ENCODE measurements at places on chromosomes 5 and 9.

GRCh38 chr5:122967085-122967484 is 69.4 kb downstream of the PPIC start:
- no peak for DNase-seq

DNA sequence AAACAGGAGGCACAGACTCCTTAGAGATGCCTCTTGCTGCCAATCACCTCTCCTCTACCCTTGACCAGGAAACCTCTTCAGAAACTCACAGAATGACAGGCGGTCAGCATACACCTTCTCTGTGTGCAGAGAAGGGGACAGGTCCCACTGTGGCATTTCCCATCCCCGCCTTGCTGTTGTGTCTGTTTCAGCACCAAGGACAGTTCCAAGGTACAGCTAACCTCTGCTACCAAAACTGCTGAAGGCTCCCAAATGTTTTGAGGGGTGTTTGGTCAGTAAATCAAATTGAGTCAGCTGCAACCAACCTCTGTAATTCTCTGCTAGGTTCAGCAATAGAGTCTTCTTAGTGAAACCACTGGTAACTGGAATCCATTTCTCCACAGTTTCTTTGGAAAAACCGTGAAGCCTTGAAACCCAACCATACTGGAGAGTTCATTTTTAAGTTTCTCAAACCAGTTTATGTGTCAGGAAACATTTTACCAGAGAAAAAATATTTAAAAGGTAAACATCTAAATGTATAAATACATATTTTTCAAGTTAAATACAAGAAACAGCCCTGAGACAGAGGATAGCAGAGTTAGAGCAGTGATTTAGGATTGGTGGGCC is 122.0 kb downstream of the DRD1 start:
- DNase-seq, result no peak

DNA sequence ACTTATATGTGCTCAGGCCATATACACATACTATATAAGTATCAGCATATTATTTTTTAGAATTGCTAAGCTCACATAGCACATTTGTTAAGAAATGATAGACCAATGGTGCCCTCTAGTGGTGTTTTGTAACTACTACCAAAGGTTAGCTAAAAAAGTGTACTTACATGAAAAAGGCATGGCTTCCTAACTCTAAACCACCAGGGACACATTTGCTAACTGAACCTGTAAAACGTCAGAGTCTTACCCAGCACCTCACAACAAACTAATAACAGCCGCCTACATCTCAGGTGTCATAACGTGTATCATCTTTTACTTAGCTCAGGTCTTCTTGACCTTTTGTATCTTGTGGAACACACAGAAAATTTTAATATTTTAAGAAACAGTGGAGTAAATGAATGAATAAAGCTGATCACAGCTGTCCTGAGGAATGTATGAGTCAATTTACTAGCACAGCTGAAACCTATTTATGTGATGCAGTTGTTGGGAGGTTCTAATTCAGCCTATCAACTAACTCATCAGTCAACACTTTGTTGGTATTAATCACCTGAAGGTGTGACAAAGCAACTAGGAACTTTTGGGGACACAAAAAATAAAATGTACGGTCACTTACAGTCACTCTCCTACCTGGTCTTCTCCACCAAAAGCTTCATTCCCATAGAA is 72.9 kb downstream of the BAAT start:
- no peak for DNase-seq

DNA sequence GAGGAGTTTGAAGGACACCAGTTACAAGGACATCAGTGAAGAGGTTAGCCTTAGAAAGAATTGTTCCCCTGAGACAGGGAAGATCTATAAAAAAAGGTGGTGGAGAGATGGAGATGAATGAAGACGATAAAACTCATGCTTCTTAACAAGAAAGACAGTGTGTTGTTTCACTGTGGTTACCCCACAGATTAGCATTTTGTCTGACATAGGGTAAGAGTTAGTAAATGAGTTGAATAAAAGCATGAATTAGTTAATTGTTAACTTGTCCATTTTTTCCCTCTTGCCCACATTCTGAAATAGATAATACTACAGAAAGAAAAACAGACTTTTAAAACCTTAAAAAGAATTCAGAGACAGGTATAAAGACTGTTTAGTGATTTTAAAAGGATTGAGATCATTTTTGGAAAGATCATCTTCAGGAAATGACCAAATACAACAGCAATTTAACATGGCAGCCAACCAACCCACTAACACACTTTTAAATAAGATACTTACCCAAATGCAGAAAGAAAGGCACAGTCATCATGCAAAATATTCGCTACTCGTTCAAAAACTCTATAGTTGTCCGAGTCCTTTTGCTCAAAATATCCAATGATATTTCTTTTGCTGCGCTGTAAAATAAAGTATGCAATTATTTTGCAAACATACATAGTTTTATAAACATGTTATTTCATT is 78.5 kb downstream of the ERP44 start:
- DNase-seq, result no peak

DNA sequence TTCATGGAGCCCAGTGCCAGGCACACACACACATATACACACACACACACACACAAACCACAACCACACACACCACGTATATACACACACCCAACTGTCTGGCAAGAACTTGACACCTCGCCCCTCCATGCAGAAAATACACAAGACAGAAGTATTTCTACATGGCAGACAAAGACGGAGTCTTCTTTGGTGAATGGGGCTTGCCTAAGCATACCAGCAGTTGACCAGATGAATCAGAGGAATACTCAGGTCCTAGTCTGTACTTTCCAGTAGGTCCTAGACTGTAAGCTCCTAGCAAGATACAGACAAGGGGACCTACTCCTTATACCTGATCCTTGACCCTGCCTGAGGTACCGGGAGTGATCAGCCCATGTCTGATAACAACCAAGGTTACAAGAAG is 60.1 kb downstream of the SIL1 start:
- DNase-seq, result no peak

DNA sequence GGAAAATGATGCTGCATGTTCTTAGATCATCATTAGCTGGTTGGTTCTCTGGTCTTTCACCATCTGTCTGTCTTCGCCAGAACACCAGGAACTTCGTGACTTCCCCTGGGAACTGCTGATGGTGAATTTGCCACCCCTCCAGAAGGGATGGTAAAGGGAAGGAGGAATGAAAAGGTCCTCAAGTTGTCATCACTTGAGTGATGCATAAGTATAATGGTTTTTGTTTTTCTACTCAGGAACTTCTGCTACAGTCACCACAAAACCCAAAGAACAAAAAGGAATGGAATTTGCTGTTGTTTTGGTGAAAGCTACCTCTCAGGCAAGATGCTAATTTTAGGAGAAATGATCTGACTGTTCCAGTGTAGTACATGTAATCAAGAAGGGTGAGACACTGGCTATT is 328.4 kb downstream of the ARHGEF28 start:
- DNase-seq, result no peak

DNA sequence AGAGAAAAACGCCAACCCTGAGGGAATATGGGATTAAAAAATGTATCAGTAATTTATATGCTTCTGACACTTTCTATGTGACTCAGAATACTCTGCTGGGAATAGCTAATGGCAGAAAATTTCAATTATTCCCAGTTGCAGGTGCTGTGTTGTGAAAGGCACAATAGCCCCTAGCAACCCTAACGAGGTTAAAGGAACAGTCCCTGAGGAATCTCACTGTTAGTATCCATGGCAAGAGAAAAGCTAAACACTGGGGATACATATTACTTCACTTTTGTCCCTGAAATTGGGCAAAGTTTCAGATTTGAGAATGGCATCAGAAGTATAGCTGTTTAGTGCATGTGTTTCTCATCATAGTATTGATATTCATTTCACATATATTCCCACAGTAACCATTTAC is 555.0 kb downstream of the RAB3C start:
- no peak for DNase-seq

DNA sequence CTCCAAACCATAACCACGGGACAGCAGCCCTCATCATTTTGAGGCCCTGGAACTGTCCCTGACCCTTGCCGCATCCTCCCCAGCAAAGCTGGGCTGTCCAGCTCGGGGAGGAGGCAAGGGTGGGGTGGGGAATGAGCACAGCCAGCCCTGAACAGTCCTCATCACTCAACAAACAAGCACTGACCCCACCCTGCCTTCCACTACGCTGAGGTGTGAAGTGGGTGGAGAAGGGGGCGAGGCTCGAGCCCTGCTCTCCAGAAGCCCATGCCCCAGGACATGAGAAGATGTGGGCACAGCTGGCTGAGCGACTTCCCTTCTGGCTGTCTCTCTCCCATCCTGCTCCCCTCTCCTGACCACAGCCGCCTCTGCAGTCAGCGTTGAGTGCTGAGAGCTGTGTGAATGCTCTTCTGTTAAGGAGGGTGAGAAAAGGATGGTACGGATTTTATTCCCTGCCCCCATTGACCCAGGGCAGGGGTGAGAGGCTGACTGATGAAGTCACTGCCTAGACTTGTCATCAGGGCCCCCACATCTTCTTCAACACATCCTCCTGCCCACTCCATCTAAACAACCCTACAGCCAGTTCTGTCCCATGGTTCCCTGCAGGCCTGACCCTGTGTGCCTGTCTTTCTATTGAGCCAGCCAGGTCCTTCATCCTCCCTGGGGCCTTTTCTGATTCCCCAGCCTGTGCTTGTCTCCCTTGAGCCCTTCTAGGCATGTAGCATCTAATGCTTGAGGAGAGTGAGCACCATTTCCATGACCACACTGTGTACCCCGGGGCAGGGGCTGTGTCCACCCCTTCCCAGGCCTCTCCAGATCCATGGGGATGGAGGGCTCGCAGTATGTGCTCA is 276.0 kb downstream of the FSTL4 start:
- no peak for DNase-seq

- no peak for DNase-seq
Observed at GRCh38 chr9:33430942-33431341, 16.5 kb downstream of the AQP3 start.

- DNase-seq, result no peak
Observed at GRCh38 chr9:1927546-1927945, 87.6 kb upstream of the SMARCA2 start.

GRCh38 chr5:126138281-126138931 is 284.8 kb upstream of the GRAMD2B start:
- no peak for DNase-seq

- DNase-seq, result no peak
Observed at GRCh38 chr9:99051851-99052250, 53.1 kb upstream of the TGFBR1 start.

DNA sequence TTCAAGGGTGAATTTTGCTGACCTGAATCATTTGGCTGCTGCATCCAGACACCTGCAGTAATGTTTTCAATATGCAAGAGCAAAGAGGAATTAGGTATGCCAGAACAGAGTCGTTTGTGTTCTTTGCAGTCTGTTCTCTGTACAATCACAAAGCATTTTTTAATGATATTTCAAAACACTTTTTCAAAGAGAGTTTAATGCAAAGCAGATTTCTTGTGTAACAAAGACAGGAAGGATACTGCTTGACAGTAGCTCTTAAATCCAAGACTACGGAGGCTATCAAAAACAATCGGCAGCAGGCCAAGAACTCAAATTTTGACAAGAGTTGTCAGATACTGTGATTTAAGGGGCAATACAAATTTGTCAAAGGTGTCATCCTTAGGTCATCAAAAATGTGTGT is 341.9 kb downstream of the GADD45G start:
- no peak for DNase-seq

- DNase-seq, result no peak
Observed at GRCh38 chr5:135435467-135436330, 11.4 kb downstream of the DCANP1 start.

GRCh38 chr5:177296581-177296980 is 6.9 kb downstream of the RAB24 start:
- DNase-seq, result no peak
